ENCODE measurements at places on chromosomes 16 and 17.
A peak's percentile ranks its signal among the peaks of the same experiment; 100 is the strongest.

- no peak for DNase-seq
Observed at GRCh38 chr17:80615376-80615775, 70.7 kb downstream of the RPTOR start.

GRCh38 chr16:703406-703805, 2.2 kb downstream of the FBXL16 start:
- DNase-seq, result no peak

DNA sequence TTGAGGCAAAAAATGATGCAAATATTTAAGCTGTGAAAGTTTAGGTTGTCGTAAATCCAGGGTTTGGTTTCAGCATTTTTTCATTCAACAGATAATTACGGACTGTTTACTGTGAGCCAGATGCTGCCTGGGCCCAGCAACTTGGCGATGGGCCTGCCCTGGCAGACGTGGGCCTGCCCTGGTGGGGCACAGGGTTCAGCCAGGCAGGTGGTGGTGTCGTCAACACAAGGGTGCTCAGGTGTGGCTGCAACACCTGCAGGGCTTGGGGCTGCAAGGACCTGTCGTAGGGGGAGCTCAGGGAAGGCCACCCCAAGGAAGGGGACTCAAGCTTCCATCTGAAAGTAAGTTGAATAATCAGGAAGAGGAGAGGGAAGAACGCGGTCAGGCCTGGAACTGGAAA, 15.1 kb downstream of the ZC3H18 start:
- DNase-seq, result no peak

- no peak for DNase-seq
Observed at GRCh38 chr16:72099377-72099818, 5.8 kb downstream of the DHX38 start.

DNA sequence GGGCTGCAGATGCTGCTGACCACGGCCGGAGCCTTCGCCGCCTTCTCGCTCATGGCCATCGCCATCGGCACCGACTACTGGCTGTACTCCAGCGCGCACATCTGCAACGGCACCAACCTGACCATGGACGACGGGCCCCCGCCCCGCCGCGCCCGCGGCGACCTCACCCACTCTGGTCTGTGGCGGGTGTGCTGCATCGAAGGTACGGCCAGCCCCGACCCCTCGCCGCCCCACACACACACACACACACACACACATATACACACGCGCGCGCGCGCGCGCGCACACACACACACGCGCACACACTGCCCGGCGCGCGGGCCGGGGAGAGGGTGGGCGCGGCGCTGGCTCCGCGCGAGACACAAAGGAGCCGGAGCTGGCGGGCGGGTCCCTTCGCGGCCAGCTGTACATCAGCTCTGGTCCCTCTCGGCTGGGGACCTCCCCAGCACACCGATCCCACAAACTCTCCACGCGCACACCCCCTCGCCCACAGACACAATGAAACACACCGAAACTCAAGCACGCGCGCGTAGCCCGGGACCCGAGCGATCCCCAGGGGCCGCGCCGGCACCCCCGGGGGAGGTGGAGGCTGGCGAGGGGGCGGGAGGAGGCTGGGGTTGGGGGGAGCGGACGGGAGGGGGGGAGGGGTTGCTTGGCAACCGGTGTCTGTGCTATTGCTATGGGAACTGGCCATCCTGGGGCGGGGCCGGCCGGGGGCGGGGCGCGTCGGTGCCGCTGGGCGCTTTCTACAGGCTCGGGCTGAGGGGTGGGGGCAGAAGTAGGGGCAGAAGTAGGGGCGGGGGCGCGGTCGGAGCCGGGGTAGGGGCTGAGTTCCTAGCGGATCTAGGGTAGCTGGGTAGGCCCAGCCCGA, 658 bp downstream of the CACNG4 start:
- DNase-seq, result no peak

GRCh38 chr17:12328204-12328603, 307.5 kb downstream of the MAP2K4 start:
- no peak for DNase-seq

DNA sequence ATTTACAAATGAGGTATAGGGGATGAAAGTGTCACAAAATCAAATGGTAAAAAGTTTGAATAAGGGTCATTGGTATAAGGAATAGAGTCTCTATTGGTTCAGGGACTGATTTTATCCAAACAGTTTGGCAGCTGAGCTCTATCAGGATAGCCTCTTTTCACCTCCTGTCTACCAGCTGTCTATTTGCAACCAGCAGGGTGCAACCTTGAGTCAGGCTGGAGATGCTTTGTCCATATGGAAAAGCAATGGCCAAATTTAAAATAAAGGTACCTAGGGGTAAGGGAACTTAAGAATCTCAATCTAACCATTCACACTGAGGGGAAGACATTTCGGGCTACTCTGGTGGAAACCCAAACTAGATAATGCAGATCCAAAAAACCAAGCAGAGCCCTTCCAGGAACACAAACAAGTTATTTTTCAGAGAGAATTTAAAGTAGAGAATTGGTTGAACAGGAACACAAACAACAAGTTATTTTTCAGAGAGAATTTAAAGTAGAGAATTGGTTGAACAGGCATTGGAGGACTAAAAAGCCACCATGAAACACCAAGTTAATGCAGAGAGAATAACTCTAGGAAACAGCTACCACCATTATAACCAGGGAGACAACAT, 12.6 kb upstream of the CA10 start:
- DNase-seq, result no peak

GRCh38 chr17:2192367-2193057, 111.1 kb downstream of the SMG6 start:
- DNase-seq, result peak; percentile 40

DNA sequence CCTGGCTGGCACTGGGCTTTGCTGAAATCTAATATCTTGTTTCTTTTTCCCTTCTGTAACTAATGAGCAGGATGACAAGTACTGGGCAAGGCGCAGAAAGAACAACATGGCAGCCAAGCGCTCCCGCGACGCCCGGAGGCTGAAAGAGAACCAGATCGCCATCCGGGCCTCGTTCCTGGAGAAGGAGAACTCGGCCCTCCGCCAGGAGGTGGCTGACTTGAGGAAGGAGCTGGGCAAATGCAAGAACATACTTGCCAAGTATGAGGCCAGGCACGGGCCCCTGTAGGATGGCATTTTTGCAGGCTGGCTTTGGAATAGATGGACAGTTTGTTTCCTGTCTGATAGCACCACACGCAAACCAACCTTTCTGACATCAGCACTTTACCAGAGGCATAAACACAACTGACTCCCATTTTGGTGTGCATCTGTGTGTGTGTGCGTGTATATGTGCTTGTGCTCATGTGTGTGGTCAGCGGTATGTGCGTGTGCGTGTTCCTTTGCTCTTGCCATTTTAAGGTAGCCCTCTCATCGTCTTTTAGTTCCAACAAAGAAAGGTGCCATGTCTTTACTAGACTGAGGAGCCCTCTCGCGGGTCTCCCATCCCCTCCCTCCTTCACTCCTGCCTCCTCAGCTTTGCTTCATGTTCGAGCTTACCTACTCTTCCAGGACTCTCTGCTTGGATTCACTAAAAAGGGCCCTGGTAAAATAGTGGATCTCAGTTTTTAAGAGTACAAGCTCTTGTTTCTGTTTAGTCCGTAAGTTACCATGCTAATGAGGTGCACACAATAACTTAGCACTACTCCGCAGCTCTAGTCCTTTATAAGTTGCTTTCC, 56.0 kb downstream of the HLF start:
- DNase-seq, result no peak

DNA sequence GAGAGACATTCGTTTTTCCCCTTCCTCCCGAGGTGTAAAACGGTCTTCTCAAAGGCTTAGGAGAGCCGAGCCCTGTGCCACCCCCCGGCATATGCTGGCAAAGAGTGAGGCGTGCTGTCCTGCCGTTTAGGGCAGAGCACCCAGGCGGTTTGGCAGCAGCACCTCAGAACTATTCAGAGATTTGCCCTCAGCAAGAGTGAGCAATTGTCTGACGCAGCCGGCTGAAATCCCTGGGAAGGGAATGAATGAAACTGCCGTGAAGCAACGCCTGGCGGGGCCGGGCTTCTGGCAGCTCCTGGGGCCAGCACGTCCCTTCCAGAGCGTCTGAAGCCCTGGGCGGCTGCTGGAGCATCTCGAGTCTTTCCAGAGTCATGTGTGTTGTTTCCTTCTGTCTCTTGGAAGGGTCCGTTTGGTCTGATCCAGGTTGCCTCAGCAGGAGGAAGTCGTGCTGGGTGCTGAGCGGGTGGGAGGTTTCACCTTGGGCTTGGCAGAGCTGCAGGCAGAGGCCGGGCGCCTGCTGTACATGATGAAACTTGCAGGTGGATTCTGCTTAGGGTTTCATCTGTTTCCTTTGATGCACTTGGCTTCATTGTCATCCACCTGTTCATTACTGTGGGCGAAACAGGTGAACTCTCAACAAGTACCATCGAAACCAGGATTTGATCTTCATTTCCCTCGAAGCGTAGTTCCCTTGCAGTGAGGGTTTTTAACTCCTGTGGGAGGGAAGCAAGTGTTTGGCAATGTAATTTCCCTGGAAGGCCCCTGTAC, 35.4 kb downstream of the TBCD start:
- DNase-seq, result no peak

DNA sequence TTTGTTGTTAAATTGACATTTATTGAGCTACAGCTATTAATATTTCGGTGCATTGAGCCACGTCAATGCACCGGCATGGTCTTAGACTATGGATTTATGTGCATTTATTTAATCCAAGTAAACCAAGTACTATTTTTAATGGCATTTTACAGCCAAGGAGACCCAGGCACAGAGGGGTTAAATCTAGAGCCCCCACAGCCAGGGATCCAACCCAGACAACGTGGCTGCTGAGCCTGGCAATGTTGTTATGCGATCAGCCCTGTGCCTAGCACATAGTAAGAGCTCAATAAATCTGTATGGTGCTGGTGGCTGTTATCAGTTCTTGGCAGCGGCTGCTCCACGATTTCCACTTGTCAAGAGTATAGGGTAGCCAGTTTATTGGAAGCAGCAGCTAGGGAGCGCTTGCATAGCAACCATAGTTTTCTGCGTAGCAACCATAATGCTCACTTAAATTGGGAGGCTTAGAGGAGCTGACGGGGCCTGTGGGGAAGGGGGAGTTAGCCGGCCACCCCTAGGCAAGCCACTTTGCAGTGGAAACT, 541 bp upstream of the RBBP6 start:
- DNase-seq, result no peak

DNA sequence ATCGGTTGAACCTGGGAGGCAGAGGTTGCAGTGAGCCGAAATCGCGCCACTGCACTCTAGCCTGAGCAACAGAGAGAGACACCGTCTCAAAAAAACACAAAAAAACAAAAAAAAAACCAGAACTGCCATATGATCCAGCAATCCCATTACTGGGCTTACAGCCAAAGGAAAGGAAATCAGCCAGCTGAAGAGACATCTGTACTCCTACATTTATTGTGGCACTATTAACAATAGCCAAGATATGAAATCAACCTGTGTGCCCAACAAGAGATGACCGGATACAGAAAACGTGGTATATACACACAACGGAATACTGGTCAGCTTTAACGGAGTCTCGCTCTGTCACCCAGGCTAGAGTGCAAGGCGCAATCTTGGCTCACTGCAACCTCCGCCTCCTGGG, 14.6 kb downstream of the FANCA start:
- DNase-seq, result no peak

DNA sequence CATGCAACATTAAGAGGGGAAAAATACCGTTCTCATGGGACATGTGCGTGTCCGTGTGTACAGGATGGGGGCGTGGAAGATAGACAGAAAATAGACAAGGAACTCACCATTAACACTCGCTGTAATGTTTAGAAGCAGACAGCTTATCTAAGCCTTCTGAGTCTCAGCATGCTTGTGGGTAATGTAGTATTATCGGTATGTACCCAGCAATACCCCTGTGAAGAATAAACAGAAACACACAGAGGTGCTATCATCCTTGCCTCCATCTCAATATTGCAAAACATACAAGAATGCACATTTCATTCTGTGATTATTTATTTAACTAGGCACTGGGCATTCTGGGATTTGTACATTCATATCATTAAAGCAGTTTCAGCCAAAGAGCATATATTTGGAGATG, 42.0 kb upstream of the RBFOX1 start:
- DNase-seq, result no peak

DNA sequence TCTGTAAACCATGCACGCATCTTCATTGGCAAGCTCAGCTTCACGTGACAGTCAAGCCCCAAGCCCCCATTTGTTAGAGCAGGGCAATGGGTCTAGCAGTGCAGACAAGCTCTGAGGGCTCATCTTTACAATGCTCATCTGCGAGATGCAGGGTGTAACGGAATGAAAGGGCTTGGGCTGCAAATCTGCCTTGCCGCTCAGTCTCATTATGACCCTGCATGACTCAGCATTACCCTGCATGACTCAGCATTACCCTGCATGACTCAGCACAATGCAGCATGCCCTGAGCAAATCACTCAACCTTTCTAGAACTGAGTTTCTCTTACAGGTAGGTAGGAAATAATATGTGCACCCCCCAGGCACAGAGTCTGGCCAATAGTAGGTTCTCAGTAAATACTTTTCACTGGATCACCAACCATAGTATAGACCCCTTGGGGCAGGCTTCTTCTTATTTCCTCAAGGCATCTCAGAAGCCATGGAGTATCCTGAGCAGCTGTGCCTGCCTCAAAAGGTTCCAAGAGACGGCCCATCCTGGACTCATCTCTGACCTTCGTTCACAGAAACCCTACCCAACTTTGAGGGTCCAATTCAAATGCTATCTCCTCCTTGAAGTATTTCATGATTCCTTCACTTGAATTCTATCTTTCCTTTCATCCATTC, 391.3 kb upstream of the CDH5 start:
- DNase-seq, result no peak

GRCh38 chr17:60416368-60416925, 5.8 kb upstream of the CHCT1 start:
- no peak for DNase-seq

- no peak for DNase-seq
Observed at GRCh38 chr17:40615841-40616476, 31.7 kb downstream of the SMARCE1 start.

- DNase-seq, result no peak
Observed at GRCh38 chr16:20241321-20241720, 86.0 kb downstream of the GP2 start.

- DNase-seq, result no peak
Observed at GRCh38 chr17:37048811-37049210, 100.1 kb downstream of the AATF start.

DNA sequence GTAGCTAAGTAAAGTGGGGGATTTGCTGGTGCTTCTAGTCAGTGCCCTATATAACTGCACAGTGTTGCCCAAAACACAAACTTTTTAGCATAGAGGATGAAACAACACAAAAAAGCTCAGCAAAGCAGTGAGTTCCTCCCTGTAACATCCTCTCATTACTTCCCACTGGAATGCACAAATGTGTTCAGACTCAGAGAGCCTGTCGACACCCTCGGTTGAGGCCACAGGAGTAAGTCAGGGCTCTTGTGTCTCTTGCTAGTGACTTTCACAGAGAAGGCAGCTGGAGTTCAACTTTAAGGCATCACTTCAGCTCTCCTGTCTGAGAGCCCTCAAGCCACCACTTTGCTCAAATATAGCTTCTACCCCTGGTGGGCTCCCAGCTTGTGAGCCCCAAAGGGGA, 107.2 kb upstream of the NETO2 start:
- no peak for DNase-seq

Measured in activated effector memory CD4-positive, alpha-beta T cell treated with Interleukin-2 at 50 U/mL for 16 hours (primary cell).